ENCODE measurements at places on chromosomes 3 and 15.
A peak's percentile ranks its signal among the peaks of the same experiment; 100 is the strongest.

GRCh38 chr3:18808429-18808828 lies 339.9 kb upstream of the KCNH8 start:
- no peak for DNase-seq

DNA sequence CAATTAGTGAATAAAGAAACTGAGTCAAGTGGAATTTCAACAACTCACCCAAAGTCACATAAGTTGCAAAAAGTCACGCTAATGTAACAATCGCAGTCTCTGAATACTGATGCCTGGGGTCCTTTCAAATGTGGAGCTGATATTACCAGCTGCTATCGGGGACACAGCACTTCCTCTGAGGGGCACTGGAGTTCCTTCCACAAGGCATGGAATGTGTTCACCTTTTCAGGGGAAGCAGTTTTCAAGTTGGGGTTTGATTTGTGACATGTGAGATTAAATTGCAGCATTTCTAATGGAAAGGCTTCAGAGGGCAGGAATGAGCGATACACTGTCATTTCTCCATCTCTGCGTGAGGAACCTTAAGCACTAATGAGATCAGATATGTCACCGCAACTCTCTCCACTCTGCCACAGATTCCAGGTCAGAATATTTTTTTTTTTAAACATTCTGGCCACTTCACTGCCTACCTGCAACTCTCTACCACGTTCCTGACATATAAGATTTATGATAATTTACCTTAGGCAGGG lies 807.2 kb upstream of the CFAP20DC start:
- DNase-seq, result no peak

DNA sequence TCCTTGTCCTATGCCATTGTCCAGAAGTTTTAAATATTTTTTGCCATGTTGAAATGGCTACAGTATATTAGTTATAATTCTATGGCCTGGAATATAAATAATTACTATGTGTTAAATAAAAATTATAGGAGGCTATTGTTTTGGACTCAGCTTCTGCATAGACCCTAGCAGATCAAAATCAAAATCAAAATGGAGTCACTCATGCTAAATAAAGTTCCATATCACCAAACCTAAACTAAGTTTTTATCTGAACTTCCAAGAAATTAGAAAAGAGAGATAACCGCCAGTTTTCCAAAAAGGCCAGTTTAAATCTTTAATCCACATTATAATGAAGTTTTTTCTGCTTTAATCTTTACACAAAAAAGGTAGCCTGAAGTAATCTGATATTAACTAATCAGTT lies 227.8 kb upstream of the P2RY1 start:
- DNase-seq, result no peak

DNA sequence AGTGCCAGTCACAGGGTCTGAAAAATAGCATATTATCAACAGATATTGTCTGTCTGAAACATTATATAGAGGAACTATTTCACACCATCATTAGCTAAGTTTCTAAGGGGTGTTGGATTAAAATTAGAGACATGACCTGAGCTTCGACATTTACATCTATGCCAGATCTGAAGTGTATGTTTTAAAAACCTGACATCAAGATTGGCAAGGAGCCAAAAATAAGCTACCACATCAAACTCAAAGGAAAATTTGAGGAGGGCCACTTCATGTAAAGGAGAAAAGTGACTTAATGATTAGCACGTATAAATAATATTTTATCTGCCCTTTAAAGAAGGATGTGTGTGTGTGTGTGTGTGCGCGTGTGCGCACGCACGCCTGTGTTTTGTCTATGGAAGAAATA lies 752.0 kb upstream of the GRM7 start:
- no peak for DNase-seq

DNA sequence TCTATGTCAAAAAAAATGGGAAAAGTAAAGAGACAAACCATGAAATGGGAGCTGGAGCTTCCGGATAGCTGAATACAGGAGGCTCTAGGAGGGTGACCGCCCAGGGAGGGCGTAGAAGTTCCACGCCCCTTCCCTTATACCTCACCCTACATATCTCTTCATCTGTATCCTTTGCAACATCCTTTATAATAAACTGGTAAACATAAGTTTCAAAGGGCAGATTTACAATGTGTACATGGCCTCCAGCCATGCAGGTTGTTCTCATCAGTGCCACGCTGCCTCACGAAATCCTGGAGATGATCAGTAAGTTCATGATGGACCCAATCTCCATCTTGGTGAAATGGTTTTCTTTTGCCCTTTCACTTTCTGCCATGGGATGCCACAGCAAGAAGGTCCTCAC lies 121.8 kb downstream of the OSBPL10 start:
- DNase-seq, result no peak

- no peak for DNase-seq
Observed at GRCh38 chr3:157475921-157476414, 27.2 kb downstream of the VEPH1 start.

DNA sequence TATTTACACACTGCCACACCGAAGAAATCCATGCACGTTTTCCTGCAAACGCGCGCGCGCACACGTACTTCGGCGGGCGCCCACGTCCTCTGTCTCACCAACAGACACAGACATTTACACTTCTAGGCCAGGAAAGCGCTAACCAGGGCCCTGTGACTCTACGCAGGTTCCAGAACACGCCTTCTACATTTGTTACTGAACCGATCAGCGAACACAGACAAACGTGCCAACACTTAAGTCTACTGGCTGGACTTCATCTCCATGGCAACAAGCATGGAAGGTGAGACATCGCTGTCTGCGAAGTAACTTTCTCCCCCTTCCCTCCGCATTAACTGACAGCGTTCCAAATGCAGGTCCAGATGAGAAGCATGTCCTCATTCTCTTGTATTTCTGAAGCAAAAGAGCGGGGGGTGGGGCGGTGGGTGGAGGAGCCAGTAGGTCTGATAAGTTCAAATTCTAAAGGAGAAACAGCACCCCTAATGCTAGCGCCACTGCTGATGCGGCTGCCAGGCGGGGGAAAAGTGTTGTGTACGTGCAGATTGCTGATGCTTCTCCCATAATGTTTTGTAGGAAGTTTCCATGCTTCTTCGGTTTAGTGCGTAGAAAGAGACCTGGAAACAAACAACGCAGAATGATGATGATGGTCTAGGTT lies at the start of gene CTXN2:
CTXN2 (plus strand) TSS at position 92 of the 652 bp plus-strand sequence. CDS start 9,636 bp downstream, outside the sequence.
- DNase-seq, result peak; percentile 32

DNA sequence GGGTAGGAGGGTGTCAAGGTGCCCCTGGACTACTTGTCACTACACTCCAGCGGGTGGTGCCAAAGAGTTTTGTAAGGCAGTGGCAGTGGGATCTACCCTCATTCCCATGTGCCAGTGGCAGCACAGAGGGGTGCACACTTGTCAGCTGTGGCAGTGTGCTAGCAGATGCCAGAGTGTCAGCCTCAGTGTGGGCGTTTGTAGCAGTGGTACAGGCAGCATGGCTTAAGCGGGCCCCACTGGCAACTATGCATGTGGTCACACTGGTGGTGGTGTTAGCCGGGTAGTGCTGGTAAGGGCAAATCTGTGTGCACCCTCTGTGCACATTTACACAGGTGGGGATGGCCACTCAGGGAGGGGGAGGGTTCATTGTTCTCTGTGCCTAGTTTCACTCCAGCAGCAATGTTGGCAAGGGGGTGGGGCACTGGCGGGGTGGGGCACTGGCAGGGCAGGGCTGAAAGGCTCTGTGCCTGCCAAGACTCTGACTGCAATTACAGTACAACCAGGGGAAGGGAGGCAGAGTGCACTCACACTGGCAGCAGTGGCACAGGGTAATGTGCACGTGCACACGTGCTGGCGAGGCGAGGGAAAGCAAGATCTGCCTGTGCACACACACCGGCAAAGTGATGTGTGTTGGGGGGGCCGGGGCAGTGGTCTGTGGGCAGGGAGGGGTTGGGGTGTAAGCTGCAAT lies 31.8 kb downstream of the MYO9A start:
- DNase-seq, result no peak

DNA sequence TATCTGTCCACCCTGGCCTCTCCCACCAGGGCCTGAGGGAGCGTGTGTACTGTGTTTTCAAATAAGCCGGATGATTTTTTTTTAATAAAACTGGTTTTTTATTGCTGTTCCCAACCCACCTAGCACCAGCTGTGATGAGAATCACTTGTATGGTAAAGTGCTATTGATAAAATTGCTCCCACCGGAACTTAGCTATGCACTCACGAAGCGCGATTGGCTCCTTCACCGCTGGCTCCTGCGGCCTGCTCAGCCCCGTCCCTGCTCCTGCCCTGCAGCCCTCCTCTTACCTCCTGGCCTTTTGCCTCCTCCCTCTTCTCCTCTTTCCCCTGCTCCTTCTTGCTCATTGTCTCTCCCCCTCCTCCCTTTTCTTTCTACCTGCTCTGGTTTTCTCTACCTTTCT lies 183.7 kb downstream of the TLE3 start:
- no peak for DNase-seq
